ENCODE measurements at places on chromosomes 4 and X.

DNA sequence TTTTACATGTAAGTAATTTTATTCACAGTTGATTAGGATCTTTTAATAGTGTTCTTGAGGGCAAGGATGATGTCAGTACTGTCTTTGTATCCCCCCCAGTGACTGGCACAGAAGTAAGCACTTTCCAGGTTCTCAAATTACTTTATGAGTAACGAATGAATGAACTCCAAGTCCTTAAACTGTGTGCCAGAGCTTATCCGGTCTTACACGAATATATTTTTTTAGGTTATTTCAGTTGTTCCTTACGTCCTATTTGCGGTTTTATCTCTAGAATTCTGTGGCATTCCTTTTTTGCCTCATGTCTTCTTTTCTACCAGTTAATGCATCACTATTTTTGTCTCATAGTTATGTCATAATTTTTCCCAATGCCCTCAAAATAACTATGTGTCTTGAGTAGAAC lies 106.9 kb upstream of the MID1IP1 start:
- H3K27ac ChIP-seq: no peak overlapping the region
- no peaks in the 10 kb centered on the region for H3K36me3 ChIP-seq
- H3K4me3 ChIP-seq: no peak overlapping the region
- H3K4me1 ChIP-seq: no peaks in the 10 kb centered on the region
- peaks cover 16% of the 10 kb centered on the region for H3K27me3 ChIP-seq

- no peak for DNase-seq
- H3K4me3 ChIP-seq: peak within 1 kb of the TSS; percentile 63
- no peaks in the 10 kb centered on the region for H3K36me3 ChIP-seq
- peaks cover 7% of the 10 kb centered on the region for H3K4me1 ChIP-seq
Observed at GRCh38 chr4:52051213-52051614, at the start of gene SPATA18. TSS of gene SPATA18 (plus strand) at chr4:52051304. CDS start at chr4:52051705, 401 bp downstream.

- peaks cover 6% of the 10 kb centered on the region for H3K36me3 ChIP-seq
- H3K4me1 ChIP-seq: peaks cover 7% of the 10 kb centered on the region
- H3K4me3 ChIP-seq: no peak overlapping the region
- H3K27me3 ChIP-seq: no peaks in the 10 kb centered on the region
- no peak overlapping the region for H3K27ac ChIP-seq
- DNase-seq: no peak
Observed at GRCh38 chrX:150635952-150636351, 57.2 kb upstream of the MTMR1 start.

DNA sequence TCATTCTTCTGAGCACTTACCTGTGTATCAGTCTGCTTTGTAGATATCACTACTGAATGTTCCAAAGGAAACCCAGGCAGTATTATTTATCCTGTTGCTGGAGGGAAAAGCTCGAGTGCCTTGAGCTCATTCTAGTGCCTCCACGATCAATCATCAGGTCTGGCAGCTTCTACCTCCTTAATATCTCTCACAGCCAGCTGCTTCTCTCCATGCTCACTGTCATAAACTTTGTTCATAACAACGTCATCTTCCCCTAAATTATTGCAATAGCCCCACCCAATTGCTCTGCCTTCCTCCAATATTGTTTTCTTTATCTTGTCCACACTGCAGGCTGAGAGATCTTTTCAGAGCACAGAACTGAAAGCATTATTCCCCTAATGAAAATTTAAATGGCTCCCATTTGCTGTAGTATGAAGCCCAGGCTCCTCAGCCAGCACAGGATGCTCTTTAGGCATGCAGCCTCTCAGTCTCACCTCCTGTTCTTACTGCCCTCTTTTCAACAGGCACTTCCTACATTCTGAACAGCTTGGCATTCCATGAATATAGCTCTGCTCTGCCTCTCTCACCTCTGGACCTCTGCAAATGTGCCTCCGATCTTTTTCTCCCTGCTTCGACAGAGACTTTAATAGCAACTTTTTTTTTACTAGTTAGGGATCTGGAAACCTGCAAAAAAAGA lies 504.2 kb upstream of the IGFBP7 start:
- H3K27me3 ChIP-seq: no peaks in the 10 kb centered on the region
- H3K27ac ChIP-seq: no peak overlapping the region
- H3K4me1 ChIP-seq: no peaks in the 10 kb centered on the region
- H3K4me3 ChIP-seq: no peak overlapping the region
- H3K36me3 ChIP-seq: no peaks in the 10 kb centered on the region

DNA sequence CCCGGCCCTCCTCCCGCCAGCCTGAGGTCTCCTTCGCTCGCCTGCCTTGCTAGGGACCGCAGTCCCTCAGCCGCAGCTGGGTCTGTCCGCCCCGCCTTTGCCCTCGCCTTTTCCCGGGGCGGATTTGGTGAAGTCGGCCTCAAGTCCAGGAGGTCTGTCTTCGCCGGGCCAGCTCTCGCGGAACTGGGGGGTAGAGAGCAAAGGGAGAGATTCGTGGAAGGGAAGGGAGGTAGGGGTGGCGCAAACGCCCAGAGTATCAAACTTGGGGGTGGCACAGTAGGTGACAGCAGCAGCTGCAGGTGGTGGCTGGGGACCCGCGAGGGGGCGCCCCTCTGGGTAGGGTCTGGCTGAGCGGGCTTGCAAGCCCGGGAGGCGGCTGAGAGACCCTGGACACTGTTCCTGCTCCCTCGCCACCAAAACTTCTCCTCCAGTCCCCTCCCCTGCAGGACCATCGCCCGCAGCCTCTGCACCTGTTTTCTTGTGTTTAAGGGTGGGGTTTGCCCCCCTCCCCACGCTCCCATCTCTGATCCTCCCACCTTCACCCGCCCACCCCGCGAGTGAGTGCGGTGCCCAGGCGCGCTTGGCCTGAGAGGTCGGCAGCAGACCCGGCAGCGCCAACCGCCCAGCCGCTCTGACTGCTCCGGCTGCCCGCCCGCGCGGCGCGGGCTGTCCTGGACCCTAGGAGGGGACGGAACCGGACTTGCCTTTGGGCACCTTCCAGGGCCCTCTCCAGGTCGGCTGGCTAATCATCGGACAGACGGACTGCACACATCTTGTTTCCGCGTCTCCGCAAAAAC lies at the start of gene NPY2R:
Gene NPY2R, plus strand, starts transcription at position 379 of the 797 bp plus-strand sequence. CDS start 5,304 bp downstream, outside the sequence.
- no peaks in the 10 kb centered on the region for H3K36me3 ChIP-seq
- no peak within 1 kb of the TSS for H3K4me3 ChIP-seq
- H3K27me3 ChIP-seq: peaks cover 22% of the 10 kb centered on the region
- no peaks in the 10 kb centered on the region for H3K4me1 ChIP-seq
- DNase-seq: no peak
- H3K27ac ChIP-seq: no peak within 1 kb of the TSS

- H3K27me3 ChIP-seq: peaks cover 97% of the 10 kb centered on the region
- no peak for DNase-seq
- H3K4me3 ChIP-seq: peak overlapping the region; percentile 74
- H3K4me1 ChIP-seq: peaks cover 28% of the 10 kb centered on the region
- no peaks in the 10 kb centered on the region for H3K36me3 ChIP-seq
Observed at GRCh38 chr4:54100595-54101189, 729 bp downstream of the GSX2 start.

GRCh38 chrX:135977611-135978010 lies 3.8 kb upstream of the MMGT1 start:
- no peak for DNase-seq
- H3K4me3 ChIP-seq: peak overlapping the region; percentile 73
- no peaks in the 10 kb centered on the region for H3K27me3 ChIP-seq

GRCh38 chr4:147755561-147756295 lies 23.8 kb downstream of the ARHGAP10 start:
- peak overlapping the region; percentile 30 for H3K4me3 ChIP-seq
- H3K27me3 ChIP-seq: no peaks in the 10 kb centered on the region
- H3K27ac ChIP-seq: no peak overlapping the region
- peaks cover 5% of the 10 kb centered on the region for H3K36me3 ChIP-seq

Measured in effector memory CD8-positive, alpha-beta T cell (primary cell).